ENCODE measurements at places on chromosomes 1 and 21.
A peak's percentile ranks its signal among the peaks of the same experiment; 100 is the strongest.

DNA sequence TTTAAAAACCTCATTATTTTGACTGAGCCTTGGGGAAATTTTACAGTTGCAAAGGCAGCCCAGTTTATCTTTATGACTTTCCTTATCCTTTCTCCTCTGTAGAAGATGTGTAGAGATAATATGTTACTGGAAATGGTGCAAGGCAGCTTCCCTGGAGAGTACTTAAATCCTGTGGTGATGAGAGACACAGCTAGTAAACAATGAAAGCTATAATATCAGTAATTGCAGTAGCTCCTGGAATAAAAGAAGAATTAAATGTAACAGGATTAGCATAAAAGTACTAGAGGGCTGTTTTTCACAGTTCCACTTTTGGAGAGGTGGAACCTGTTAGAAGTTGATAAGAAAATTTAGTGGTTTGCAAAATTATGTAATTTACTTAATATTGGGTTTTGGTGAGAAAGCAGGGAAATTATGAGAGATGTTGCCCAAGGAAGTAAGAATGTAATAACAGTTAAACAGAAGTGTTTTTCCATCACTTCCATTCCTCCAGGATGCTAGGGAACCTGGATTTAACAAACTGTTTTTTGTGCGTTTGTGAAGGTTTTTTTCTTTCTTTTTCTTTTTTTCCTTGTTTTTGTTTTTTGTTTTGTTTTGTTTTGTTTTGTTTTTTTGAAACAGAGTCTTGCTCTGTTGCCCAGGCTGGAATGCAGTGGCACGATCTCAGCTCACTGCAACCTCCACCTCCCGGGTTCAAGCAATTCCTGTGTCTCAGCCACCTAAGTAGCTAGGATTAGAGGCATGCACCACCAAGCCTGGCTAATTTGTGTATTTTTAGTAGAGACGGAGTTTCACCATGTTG lies 15.7 kb upstream of the EDEM3 start:
- DNase-seq = no peak

DNA sequence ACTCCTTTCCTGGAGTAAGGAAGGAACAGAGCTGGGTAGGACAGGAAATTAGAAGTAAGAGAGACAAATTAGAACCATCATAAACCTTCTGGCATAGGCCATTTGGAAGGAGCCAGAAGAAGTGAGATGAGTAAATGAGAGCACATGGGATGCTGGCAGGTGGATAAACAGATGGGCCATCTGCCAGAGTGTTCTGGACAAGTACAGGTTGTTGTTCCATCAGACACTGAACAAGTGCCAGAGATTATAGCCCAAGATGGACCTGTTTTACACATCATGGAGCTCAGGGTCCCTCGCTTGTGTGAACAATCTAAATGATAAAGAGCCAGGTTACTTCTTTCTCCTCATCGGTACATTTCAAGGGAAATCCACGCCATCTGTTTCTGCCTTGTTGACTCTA lies 200.3 kb downstream of the HHIPL2 start:
- DNase-seq = no peak

GRCh38 chr1:55700359-55701130 lies 485.4 kb upstream of the USP24 start:
- DNase-seq = no peak

GRCh38 chr1:160005070-160005469 lies 26.7 kb downstream of the PIGM start:
- no peak for DNase-seq

- peak; percentile 56 for DNase-seq
Observed at GRCh38 chr1:40096977-40097782, at the start of gene PPT1. Gene PPT1, minus strand, starts transcription at chr1:40097252. Its CDS starts 14 bp downstream, at chr1:40097238.

- no peak for DNase-seq
Observed at GRCh38 chr1:23111600-23112535, 56.8 kb downstream of the LUZP1 start.

DNA sequence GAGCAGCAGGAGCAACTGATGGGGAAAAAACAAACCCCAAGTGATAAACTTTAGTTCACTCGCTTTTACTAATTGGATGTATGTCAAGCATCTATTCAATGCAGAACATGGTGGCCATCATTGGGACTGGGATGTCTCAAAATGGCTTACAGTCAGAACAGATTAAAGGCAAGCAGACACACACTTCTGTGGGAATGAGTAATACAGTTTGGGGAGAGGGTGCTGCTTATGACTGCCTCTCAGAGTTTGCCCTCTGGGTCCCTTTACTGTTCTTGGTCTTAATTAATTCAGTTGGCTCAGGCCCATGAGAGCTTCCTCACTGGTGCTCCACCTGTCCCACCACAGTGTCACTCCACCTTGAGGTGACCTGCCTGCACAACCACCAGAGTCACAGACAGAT lies 119.5 kb downstream of the TBX19 start:
- no peak for DNase-seq

DNA sequence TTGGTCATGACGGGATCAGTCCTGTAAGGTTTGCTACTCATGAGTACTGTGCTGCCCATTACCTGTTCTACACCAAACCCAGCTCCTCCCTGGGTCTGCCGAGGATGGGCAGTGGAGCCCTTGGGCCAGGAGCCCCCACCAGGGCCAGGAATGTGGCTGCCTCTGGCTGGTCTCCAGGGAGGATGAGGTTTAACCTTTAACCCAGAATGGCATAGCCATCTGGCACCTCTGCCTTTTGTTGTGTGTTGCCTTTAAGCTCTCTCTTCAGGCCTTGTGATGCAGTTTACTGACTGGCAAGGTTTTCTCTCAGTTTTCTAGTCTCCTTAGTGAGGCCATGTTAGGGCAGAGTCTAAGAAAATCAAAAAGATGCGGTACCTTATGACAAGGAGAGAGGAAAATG lies 38.6 kb downstream of the SIPA1L2 start:
- DNase-seq = no peak

GRCh38 chr1:162757476-162757875 lies 33.0 kb upstream of the HSD17B7 start:
- no peak for DNase-seq

GRCh38 chr1:85358702-85359438 lies 82.4 kb upstream of the BCL10 start:
- DNase-seq = no peak

- DNase-seq = no peak
Observed at GRCh38 chr1:31372751-31373055, 173 bp downstream of the FABP3 start.

GRCh38 chr1:47013293-47013692 lies 10.2 kb upstream of the CYP4X1 start:
- no peak for DNase-seq

- DNase-seq = no peak
Observed at GRCh38 chr1:171081763-171082201, 8.9 kb upstream of the FMO3 start.

- no peak for DNase-seq
Observed at GRCh38 chr1:62840555-62840954, 56.6 kb downstream of the ATG4C start.

GRCh38 chr1:38991638-38992411 lies 749 bp downstream of the AKIRIN1 start:
- DNase-seq = no peak

DNA sequence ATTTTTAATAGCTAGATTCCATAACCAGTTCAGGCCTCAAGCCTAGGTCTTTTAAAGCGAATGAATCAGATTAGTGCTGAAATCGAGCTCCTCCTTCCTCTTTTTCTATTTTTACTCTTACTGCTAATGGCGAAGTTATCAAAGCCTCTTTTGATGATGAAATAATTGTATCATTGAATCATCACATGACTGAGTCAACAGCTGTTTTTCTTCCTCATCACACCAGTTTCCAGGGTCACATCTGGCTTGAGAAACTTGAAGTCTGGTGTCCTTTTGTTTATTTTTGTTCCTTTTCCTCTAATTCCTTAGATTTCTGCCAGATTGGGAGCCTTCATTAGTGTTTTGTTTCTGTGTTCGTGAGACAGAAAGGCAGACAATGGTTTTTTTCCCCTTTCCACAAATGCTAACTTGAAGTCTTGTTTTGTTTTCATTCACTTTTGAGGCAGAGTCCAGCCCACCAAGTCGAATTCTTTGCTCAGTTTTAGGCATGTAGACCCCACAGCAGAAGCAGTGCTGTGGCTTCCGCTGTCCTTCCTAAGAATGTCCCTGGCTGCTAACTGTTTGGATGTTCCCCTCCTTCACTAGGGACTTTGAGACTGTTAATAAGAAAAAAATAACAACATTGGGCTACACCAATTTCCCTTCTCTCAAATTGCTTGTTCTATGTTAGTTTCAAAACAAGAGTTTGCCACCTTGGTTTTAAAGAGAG lies 51.9 kb upstream of the FMOD start:
- DNase-seq = no peak

DNA sequence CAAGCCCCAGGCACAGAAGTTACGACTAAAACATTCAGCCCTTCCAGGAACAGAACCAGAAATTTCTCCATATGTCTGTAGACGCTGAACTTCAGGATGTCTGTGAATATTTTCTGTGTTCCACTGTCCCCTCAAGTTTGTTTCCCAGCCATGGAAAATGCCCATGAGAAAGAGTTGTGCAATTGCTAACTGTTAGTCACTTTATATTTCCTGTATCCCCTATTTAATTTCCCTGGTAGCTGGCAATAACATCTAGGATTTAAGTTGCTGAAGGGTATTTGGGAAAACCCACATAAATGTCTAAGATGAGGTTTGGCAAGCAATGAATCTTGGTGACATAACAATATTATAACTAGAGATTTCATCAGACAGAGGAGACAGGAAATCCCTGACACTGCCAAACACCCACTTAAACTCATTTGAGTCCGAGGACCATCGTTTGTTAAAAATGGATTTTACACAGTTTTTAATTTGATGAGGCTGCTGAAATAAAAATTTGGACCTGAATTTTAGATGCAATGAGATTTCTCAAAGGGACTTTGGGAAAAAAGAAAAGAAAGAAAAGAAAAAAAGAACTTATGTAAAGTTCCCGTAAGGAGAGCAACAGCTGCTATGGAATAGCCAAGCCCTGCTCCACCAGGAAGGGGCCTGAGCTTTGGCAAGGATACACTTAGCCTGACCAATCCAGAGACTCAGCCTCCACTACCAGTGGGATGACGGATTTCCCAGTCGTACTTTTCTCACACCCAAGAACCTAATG lies 21.8 kb upstream of the ERRFI1 start:
- no peak for DNase-seq

GRCh38 chr1:17176306-17177061 lies 28.4 kb upstream of the PADI1 start:
- no peak for DNase-seq

DNA sequence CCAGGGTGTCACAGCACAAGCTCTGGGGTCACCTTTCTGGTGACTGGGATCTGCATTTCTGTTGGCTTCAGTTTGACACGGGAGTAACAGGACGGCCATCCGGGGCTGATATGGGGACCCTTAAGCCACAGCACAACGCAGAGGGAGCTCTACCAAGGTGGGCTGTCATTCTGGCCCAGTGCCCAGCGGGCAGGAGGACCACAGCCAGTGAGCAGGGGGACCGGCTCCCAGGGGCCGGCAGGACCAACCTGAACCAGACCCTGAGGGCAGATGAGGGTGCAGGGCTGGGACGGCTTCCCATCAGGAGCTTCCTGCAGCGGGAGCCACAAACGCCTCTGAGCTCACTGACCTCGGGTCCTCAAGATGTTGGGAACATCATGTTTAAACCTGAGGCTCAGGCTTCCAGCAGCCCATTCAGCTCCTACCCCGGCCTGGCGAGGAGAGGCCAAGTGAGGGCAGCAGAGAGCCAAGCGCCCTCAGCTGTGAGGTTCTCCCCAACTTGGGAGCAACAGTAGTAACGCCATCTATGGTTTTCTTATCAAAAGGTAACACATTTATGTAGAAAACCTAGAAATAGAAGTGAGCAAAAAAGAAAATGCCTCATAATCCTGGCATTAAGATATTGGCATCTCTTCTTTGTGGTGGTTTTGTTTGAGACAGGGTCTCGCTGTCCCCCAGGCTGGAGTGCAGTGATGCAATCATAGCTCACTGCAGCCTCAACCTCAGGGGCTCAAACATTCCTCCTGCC lies 26.8 kb downstream of the TMEM201 start:
- no peak for DNase-seq

DNA sequence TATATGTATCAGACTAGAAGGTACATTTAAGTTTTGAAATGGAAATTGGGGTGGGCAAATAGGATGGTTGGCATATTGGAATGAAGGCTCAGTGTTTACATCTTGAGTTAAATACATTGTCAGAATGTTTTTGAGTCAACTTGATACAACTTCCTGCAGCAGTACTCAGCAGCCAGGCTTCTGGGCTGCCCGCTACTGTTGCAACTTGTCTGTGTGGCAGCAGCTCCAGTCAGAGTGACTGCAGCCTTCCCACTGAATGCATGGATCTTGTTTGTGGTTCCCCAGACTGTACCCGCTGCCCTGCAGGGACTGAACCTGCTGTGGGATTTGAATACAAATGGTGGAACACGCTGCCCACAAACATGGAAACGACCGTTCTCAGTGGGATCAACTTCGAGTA lies 24.9 kb upstream of the SARS1 start:
- DNase-seq = no peak

DNA sequence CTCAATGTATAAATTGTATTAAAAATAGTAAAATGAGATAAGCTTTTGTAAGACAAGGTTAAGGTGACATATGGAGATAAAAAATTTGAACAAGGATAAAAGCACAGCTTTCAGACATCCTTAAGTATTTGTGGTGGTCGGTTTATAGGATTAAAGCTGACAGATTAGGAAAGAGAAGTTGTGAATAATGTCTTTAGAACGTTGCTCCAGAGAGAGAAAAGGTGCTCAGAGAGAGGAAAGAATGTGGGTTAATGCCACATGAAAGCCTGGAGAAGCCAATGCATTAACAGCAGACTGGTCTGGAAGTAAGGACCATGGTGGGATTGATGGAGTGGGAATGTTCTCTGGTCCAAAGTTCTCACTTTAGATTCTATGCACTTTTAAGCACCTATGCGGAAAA lies 44.8 kb downstream of the ATP6V1G3 start:
- DNase-seq = no peak

DNA sequence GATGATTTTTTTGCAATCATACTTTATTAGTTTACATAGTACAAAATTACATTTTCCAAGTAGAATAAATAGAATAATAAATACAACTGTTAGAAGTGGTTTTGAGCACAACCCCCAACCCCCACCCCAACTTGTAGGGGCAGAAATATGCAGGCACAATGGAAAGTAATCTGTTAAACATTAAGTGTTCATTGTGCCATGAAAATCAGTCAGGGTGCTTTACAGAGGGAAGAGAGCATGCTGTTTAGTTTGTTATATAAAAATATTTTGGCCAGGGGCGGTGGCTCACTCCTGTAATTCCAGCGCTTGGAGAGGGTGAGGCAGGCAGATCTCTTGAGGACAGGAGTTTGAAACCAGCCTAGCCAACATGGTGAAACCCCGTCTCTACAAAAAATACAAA lies 2.6 kb downstream of the OR10T2 start:
- DNase-seq = no peak

DNA sequence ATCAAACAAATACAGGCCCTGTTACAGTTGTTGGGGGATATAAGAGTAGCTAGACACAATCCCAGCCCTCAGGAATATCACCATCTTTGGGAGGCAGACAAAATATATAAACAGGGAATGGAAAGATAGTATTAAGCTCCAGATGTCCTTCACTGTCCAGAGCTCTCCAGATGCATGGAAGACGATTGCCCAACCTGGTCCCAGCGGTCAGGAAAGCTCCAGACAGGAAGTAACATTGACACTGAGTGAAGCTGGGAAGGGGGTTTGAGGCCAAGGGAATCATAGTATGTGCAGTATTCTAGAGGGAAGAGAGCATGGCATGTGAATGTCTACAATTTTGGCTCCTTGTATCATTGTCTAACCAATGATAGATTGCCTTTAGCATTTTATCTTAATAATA lies 173.9 kb upstream of the HOOK1 start:
- no peak for DNase-seq

Data from T-helper 17 cell (primary cell).